ENCODE measurements at places on chromosomes 7 and 10.

DNA sequence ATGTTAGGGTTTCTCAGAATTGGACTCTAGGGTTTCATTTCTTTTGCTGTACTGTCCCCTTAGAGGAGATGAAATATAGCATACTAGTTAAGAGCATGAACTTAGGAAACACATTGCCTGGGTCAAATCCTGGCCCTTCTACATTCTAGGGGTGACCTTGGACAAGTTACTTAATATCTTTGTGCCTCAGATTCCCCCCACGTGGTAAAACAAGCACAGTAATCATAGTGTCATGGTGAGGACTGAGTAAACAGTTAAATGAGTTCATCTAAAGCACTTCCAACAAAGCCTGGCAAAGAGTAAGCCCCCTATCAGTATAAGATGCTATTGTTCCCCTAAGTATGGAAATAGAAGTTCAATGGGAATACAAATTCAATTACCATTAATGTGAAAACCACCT is 5.1 kb downstream of the DPY19L1 start:
- DNase-seq, result no peak

- no peak for DNase-seq
Measured at GRCh38 chr10:91683975-91684374, 51.1 kb upstream of the PPP1R3C start.

- peak; percentile 23 for DNase-seq
Measured at GRCh38 chr7:2863461-2864066, 19.5 kb upstream of the GNA12 start.

GRCh38 chr10:123573236-123574108 is 92.7 kb upstream of the GPR26 start:
- DNase-seq, result no peak

GRCh38 chr7:13532028-13532753 is 457.3 kb downstream of the ETV1 start:
- DNase-seq, result no peak

DNA sequence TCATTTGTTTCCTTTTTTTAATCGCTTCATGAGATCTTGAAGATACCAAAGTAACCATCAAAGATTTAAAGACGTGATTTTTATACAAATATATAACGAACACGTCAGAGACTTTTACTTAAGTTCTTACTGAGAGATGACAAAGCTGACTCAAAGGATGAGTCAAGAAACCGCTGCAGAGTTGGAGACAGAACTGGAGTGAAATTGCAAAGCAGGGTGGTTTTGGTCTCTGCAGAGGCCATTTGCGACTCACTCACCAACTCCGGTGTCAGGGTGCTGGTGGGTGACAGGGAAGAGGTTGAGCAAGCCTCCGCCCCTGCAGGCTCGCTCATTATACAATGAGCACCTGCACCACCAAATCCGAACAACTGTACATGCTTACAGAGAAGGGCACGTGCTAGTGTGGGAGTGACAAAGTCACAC is 75.2 kb downstream of the DNAJB6 start:
- DNase-seq, result no peak

GRCh38 chr7:151394076-151395035 is 15.5 kb downstream of the WDR86 start:
- DNase-seq, result no peak

DNA sequence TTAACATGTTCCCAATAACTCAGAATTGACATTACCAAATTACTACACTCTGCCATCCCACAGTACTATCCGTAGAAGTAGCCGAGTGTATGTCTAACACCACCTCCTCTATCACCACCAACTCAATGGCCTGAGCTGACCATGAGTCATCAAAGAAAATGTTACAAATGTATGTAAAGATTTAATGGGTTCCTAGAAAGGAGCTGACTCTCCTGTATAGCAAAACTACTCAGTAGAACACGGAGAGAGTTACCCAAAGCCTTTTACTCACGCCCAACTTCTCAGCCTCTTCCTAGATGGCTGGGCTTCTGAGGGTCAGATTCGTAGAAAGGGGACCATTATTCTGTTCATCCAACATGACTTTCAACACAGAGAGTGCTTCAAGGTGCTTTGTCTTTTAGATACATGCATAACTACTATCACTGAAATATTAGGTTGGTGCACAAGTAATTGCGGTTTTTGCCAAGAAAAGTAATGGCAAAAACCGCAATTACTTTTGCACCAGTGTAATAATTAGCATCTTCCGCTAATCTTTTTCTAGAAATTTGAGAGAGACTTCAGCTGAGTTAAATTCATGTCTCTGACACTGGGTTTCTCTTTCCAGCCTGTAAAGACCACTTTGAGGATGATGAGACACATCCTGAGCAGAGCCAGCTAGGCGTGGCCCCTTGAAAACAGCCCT is 24.0 kb upstream of the NANOS1 start:
- no peak for DNase-seq

DNA sequence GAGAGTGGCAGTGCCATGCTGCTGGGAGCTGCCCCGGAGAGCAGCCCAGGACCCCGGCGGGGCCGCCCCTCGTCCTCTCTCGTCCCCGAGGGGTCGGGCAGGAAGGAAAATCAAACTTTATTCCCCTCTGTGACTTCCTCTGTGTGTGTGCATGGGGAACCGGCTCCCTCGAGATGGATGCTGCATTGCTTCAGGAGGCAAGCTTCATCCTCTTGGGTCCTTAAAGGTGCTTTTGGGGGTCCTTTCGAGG is 726 bp downstream of the MCU start:
- DNase-seq, result no peak

GRCh38 chr10:6741541-6741941 is 161.5 kb upstream of the PRKCQ start:
- no peak for DNase-seq

DNA sequence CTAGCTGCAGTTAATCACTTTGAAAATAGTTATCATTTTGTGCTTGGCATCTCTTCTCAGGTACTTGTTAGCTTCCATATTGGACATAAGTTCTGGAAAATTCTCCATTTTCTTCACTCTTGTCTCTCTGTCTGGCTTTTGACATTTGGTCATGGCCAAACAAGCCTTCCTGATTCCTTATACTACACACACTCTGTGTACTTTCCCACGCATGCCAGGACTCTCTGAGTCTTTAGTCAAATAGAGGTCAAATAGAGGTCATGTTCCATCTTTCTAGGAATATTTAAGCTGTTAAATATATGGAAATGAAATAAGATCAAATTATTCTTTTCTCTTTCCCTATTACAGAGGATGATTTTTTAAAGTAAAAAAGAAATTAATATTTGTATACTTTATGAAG is 235.5 kb upstream of the PLXDC2 start:
- DNase-seq, result no peak

- no peak for DNase-seq
Measured at GRCh38 chr10:28822719-28823464, 145.6 kb downstream of the BAMBI start.

GRCh38 chr7:77473229-77474005 is 57.3 kb upstream of the GSAP start:
- DNase-seq, result no peak

GRCh38 chr10:103707956-103708626 is 147.3 kb downstream of the SH3PXD2A start:
- DNase-seq, result no peak

GRCh38 chr10:122140461-122140902 is 130.6 kb upstream of the BTBD16 start:
- no peak for DNase-seq

DNA sequence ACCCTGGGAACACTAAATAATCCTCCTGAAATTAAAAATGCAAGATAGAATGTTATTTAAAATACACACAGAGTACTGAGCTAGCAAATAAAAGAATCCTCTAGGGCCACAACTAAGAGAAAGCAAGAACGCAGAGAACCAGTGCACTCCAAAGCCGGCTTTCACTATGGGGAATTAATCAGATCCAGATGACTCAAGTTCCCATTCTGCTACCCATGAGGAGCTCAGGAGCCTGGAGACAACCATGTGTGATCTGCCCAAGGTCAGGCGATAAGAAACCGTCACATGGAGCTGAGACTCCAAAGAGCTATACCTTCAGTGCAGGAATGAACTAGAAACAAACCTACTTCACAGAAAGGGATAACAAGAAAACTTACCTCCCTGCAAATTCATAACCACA is 19.5 kb upstream of the CYREN start:
- no peak for DNase-seq

DNA sequence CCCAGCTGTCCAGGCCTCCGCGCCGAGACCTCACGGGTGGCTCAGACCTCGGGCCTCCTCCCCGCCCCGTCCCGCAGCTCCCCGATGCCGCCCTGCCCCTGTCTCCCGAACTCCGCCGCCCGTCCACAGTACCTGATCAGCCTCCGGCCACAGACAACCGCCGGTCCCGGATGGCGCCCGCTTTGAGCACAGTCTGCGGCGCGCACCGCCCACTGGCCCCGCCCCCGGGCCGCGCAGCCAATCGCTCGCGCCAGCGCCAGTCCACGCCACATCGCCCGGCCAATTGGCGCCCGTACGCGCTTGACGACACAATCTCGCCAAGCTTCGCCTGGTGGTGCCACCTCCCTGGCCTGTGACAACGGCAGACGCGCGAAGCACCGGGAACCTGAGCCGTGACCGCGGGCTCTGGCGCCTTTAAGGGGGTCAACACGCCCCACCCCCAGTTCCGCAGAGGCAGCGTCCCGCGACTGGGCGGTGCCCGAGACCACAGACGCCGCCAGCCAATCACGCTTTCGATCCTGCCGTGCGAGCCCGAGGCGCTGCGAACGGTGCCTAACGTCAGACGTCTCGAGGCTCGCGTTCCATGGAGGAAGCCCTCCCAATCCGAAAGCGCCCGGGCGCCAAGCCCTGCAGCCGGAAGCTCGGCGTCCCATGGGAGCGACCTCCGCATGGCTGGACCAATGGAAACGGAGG is at the start of gene IDI1:
TSS of gene IDI1 (minus strand) at position 388 of the 693 bp plus-strand sequence. CDS start at position 272, 116 bp downstream.
- peak; percentile 87 for DNase-seq

DNA sequence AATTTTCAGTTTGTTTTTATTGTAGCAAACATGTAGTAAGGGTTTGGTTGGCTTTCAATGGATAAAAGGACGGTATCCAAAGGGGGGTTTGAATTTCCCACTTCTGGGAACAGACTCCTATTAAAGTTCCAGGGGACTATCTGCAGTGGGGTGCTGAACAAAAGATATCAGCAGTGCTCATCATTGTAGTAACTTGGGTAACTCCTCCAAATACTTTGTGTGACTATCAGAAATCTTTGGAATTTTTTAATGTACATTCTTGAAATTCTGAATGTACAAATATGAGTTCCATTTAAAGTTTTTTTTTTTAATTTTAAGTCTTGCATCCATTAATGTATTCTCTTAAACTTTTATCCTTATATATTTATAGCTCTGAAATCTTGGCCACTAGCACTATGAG is 42.1 kb downstream of the CYP51A1 start:
- no peak for DNase-seq

DNA sequence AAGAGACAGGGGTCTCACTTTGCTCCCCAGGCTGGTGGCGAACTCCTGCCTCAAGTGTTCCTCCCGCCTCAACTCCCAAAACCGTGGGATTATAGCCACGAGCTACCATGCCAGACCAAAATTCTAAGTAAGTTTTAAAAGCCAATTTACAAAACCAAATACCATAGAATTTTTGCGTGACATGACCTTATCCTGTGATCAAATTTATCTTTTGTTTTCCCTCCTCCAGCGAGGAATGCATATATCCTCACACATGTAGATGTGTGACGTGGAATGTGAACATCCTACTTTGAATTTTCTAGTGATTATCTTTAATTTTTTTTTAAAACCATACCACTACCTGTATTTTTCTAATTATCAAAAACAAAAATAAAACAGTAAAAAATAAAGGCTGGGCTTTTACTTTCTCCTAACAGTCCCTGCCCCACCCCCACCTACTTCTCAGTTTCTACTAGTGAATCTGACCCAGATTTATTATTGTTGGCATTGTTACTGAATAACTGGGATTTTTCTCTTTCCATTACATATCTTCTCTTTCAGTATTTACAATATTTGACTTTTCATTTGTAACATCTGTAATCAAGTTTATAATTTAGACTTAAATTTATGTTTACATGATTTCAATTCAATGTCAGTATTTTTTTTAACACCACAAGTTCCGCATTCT is 26.0 kb downstream of the CYTH3 start:
- no peak for DNase-seq

DNA sequence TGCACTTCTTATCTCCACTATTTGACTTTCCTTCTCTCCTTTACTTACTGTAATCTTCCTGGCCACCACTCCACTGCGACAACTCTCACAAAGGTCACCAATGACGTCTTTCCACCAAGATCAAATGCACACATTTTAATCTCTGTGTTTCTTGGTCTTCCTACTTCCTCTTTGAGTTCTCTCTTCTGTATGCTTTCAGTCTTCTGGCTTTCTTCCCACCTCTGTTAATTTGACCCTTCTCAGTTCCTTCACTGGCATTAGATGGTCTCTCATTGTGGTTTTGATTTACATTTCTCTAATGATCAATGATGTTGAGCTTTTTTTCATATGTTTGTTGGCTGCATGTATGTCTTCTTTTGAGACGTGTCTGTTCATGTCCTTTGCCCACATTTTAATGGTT is 31.9 kb downstream of the FAM107B start:
- no peak for DNase-seq

DNA sequence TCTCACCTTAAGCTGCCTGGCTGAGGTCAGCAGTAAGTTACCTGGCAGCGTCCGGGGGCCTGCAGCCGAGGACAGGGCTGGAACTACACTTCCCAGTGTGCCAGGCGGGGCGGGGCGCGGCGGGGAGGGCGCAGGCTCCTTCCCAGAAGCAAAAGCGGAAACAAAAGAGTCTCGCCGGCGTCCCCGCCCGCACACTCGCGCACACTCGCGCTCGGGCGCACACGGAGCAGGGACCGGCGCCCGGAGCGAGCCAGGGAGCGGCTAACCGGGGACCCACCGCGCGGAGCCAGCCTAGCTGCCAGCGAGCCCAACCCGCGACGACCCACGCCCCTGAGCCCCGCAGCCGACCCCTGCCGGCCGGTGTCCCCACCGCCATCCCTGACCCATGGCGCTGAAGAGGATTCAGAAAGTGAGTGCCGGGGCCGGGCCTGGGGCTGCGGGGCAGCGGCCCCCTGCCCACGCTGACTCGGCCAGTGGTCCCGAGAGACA is at the start of gene UBE2D1:
TSS of gene UBE2D1 (plus strand) at position 190 of the 489 bp plus-strand sequence. CDS start at position 386, 196 bp downstream.
- DNase-seq, result peak; percentile 63

DNA sequence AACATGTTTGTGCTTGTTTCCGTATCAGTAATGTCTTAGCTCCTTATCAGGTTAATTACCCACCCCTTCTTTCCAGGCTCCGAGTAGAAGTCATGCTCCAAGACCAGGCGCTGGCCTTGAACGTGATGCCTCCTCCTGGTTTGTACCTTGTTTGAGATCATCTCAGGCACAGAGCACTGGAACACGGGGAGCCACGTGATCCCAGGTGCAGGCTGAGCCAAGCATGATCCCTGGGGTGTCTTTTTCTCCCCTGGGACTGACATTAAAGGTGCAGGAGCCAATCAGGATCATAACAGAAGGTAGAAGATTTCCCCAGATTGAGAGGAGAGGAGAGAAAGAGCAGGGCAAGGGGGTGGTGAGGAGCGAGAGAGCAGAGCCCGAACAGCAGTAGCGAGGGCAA is 626.1 kb upstream of the GALNT17 start:
- no peak for DNase-seq

- no peak for DNase-seq
Measured at GRCh38 chr7:105027176-105027853, 13.3 kb downstream of the KMT2E start.

- DNase-seq, result no peak
Measured at GRCh38 chr7:132176719-132177118, 399.6 kb downstream of the PLXNA4 start.

- DNase-seq, result no peak
Measured at GRCh38 chr10:84837041-84837812, 508.8 kb downstream of the CCSER2 start.

- no peak for DNase-seq
Measured at GRCh38 chr7:2051707-2052656, 180.8 kb downstream of the MAD1L1 start.

Data from stimulated activated CD4-positive, alpha-beta T cell treated with anti-CD3 and anti-CD28 coated beads, TNF-alpha, amount 100 ng/mL, for 1 hour (primary cell).